ENCODE measurements at places on chromosomes 4 and X. TPM values are rescaled to one million over a fixed set of nuclear protein-coding genes. Genes with fewer than 3 reads are reported as not detected.

RBMX gene
- 204 TPM for total RNA-seq

PPEF2 gene
- not detected for total RNA-seq

REPS2 gene
- total RNA-seq, result 1.6 TPM

ADGRG2 gene
- 11.1 TPM for total RNA-seq

NKX3-2 gene
- 0.17 TPM for total RNA-seq

BEX2 gene
- total RNA-seq, result 8.7 TPM

SCRG1 gene
- total RNA-seq, result not detected

PAGE2B gene
- total RNA-seq, result not detected

OPN1LW gene
- not detected for total RNA-seq

GLOD5 gene
- not detected for total RNA-seq
